ENCODE measurements at places on chromosomes 1 and 21. TPM values are rescaled to one million over a fixed set of nuclear protein-coding genes. Genes with fewer than 3 reads are reported as not detected.

GRCh38 chr1:185281245-185281644, 35.8 kb downstream of the IVNS1ABP start:
- peak overlapping the region; percentile 88 for H3K27ac ChIP-seq
- peaks cover 9% of the 10 kb centered on the region for H3K36me3 ChIP-seq
- H3K4me3 ChIP-seq, result no peak overlapping the region

- H3K27ac ChIP-seq, result no peak overlapping the region
- H3K4me3 ChIP-seq, result no peak overlapping the region
- H3K4me1 ChIP-seq, result no peaks in the 10 kb centered on the region
- H3K27me3 ChIP-seq, result peaks cover 14% of the 10 kb centered on the region
- DNase-seq, result no peak
- no peaks in the 10 kb centered on the region for H3K36me3 ChIP-seq
Measured at GRCh38 chr1:63269571-63269970, 52.8 kb upstream of the FOXD3 start.

DNA sequence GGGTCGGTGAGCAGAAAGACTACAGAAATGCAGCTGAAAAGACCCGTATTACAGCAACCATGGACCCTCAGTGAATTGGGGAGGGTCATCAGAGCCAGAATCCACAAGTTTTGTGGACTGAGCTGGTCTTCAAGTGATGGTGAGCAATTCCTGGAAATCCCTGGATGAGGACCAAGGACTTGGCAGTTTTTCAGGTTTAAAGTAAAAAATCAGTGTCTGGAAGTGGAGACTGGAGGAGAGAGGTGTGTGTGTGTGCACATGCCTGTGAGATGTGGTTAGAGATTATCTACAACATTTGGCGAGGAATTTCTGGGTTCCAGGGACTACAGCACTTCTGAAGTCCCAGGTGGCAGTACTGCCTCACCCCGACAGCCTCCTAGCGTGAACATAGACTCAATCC, 56.4 kb downstream of the KIRREL1 start:
- DNase-seq, result no peak
- H3K4me1 ChIP-seq, result no peaks in the 10 kb centered on the region
- peaks cover 3% of the 10 kb centered on the region for H3K27me3 ChIP-seq
- H3K36me3 ChIP-seq, result no peaks in the 10 kb centered on the region
- H3K4me3 ChIP-seq, result no peak overlapping the region
- H3K27ac ChIP-seq, result no peak overlapping the region

GRCh38 chr1:189958756-189959155, 518.9 kb downstream of the BRINP3 start:
- H3K4me3 ChIP-seq, result no peak overlapping the region
- no peaks in the 10 kb centered on the region for H3K27me3 ChIP-seq
- no peaks in the 10 kb centered on the region for H3K36me3 ChIP-seq
- no peak overlapping the region for H3K27ac ChIP-seq
- DNase-seq, result no peak
- H3K4me1 ChIP-seq, result no peaks in the 10 kb centered on the region

DNA sequence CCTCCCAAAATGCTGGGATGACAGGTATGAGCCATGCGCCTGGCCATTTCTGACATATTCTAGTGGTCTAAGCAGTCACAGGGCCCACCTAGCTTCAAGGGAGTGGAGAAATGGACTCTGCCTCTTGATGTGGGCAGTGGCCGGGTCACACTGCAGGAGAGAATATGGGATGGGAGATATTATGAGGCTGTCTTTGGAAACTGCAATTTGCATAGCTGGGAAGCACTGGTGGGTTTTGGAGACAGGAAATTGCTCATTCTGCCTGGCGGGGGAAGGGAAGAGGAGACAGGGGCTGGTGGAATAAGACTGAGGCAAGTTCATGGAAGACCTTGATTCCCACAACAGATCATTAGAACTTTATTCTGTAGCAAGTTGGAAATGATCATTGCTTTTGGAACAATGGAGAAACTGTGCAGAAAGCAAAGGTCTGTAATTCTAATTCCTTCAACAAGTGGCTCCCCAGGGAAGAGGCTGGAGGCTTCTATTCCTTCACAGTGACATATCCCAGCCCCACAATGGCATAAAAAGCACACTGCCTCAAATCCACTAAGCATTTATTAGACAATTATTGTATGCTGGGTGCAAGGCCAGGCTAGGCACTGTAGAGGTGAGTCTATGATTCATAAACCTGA, 10.5 kb downstream of the NCMAP start:
- H3K4me1 ChIP-seq, result peaks cover 6% of the 10 kb centered on the region
- no peak for DNase-seq
- no peak overlapping the region for H3K4me3 ChIP-seq
- H3K27me3 ChIP-seq, result peaks cover 2% of the 10 kb centered on the region
- H3K27ac ChIP-seq, result no peak overlapping the region
- no peaks in the 10 kb centered on the region for H3K36me3 ChIP-seq

DNA sequence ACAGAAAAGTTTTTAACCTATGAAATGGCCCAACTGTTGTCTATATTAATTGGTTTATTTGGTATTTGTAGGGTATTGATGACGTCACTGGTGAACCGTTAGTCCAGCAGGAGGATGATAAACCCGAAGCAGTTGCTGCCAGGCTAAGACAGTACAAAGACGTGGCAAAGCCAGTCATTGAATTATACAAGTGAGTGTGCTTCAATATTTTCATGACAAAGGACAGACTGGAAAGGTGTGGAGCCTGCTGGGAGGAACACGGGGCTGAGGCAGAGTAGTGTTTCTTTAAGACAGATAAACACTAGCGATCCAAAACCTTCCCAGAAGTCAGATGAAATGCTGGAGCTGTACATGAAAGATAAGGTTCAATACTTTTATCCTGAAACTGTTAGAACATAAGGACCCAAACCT, 76.7 kb downstream of the AK4 start:
- peaks cover 1% of the 10 kb centered on the region for H3K4me1 ChIP-seq
- H3K4me3 ChIP-seq, result no peak overlapping the region
- DNase-seq, result no peak
- H3K27me3 ChIP-seq, result peaks cover 6% of the 10 kb centered on the region
- H3K36me3 ChIP-seq, result peaks cover 41% of the 10 kb centered on the region

DNA sequence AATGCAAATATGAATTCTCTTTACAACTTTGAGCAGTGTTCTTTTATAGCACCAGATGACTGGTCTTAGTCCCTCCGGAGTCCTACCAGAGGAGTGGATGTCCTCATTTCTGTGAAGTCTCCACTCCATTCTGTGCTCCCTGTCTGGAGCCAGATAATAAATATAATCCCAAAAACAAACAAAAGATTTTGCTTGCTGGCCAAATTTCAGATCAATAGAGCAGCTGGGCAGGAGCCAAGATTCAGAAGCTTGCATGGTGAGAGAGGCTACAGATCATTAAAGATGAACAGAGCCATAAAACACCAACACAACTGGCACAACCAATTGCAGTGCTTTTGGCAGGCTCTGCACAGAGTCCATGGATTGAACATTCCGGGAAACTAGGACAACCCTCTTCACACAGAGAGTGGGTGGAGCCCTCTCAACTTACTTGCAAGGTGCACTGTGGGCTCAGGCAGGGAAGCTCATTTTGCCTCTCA, 231.5 kb upstream of the SNX7 start:
- H3K4me1 ChIP-seq, result no peaks in the 10 kb centered on the region
- no peaks in the 10 kb centered on the region for H3K36me3 ChIP-seq
- DNase-seq, result no peak
- no peak overlapping the region for H3K27ac ChIP-seq
- H3K4me3 ChIP-seq, result no peak overlapping the region
- H3K27me3 ChIP-seq, result no peaks in the 10 kb centered on the region

The CAPN8 gene
- not detected for total RNA-seq

The KCNQ4 gene
- 0.43 TPM for total RNA-seq

The GPR153 gene
- total RNA-seq, result 0.41 TPM

The CCT3 gene
- total RNA-seq, result 379 TPM

The TCP10L gene
- 0.63 TPM for total RNA-seq

Data from activated CD8-positive, alpha-beta T cell treated with anti-CD3 and anti-CD28 coated beads for 36 hours (primary cell).